Suprapubic skin (tissue), 4 donors: ENCODE measurements at places on chromosomes 12 and 14.

DNA sequence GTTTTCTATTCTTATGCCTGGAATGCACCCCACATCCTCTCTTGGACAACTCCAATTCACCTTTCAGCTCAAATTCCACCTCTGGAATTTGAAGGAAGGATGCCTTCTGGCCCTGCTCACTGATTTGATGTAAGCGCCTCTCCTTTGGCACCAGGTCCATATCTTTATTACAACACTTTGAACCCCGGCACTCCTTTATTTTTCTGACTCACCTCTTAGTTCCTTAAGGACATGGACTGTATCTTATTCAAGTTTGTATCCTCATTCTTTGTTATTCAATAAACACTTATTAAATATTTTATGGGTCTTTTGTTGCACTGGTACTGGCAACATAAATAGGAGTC is 3.1 kb downstream of the GALC start:
- DNase-seq, result no peak

GRCh38 chr12:131830335-131830913 is 2.2 kb downstream of the MMP17 start:
- peak; percentile 90 for DNase-seq

- no peak for DNase-seq
Measured at GRCh38 chr12:20463913-20464524, 95.7 kb downstream of the PDE3A start.

DNA sequence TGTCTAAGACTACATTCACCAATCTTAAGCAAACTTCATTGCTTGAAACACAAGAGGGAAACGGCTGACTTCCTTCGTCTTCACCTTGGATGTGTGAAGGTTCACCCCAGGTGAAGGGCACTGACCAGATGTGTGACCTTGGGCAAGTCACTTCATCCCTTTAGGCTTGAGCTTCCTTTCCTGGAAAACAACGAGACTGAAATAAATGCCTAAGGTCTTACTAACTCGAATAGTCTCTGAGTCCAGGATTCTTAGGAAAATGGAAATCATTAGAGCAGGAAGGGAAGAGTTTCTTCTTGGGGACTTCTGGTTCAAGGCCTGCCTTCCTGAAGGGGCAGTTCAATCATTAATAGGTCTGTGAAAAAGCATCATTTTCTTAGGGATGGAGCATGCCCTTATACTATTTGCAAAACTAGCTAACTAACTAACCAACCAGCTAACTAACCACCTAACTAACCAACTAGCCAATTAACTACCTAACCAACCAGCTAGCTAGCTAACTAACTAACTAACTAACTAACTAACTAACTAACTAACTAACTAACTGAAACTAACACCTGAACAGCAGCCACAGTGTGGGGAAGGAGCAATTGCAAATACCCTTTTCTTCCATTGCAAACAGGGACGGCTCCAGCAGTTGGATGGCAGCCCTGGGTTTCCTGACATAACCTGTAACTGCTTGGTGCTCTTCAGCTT is 31.5 kb upstream of the EMP1 start:
- no peak for DNase-seq

- DNase-seq, result no peak
Measured at GRCh38 chr14:100575266-100575995, 11.8 kb downstream of the BEGAIN start.

- DNase-seq, result no peak
Measured at GRCh38 chr12:19901841-19902240, 462.5 kb downstream of the AEBP2 start.

- DNase-seq, result no peak
Measured at GRCh38 chr14:55071870-55072640, 20.6 kb downstream of the MAPK1IP1L start.

- no peak for DNase-seq
Measured at GRCh38 chr14:95536671-95537070, 1.8 kb downstream of the GLRX5 start.

GRCh38 chr12:49092086-49092815 is 2.4 kb downstream of the DHH start:
- DNase-seq, result no peak

- no peak for DNase-seq
Measured at GRCh38 chr14:72685456-72685855, 208.4 kb downstream of the DPF3 start.

- DNase-seq, result peak; percentile 82
Measured at GRCh38 chr14:105065280-105066228, at the start of gene GPR132. GPR132 (minus strand) TSS chr14:105065430; CDS start chr14:105055420, 10,010 bp downstream.

GRCh38 chr12:68001486-68002466 is 12.5 kb downstream of the IFNG-AS1 start:
- no peak for DNase-seq

DNA sequence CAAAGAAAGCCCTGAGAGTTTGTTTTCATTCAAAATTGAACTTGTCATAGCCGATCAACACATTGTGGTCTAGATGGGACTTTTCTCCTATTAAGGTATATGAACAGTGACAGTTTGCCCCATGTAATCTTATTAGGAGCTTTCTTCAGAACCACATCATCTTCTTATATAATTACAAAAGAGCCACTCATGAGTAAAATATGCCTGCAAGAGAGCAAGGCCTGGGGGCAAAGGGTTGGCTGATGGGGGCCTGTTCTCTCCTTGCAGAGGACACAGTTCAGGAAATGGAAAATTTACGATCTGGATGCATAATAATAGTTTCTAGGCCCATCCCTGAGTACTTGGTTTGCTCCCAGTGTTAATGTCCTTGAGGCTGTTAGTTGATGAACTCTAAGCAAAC is 87.8 kb downstream of the FLRT2 start:
- DNase-seq, result no peak

DNA sequence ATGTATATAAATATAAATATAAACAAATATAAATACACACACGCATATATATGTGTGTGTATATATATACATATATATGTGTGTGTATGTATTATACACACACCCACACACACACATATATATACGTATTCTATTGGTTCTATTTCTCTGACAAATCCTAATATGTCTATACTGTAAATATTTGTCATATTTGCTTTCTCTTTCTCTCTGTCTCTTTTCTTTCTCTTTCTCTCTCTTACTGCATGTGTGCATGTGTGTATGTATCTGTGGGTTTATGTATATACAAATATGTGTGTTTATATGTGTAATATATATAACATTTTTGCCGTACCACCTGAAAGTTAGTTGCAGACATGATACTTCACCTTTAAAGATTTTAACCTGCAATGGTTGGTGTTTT is 174.2 kb upstream of the PLEKHG7 start:
- no peak for DNase-seq

GRCh38 chr12:85633491-85633890 is 202.7 kb downstream of the RASSF9 start:
- no peak for DNase-seq
